ENCODE measurements at places on chromosomes 7 and 10. TPM values are rescaled to one million over a fixed set of nuclear protein-coding genes. Genes with fewer than 3 reads are reported as not detected.

Gene ZNF273
- total RNA-seq = 4.4 TPM

Gene TSPAN33
- not detected for total RNA-seq

Gene NPFFR1
- not detected for total RNA-seq

Gene SAMD9L
- 26.5 TPM for total RNA-seq

Gene TUBAL3
- total RNA-seq = 0.57 TPM

Gene SUN1
- 264 TPM for total RNA-seq

Gene HOXA1
- total RNA-seq = 0.93 TPM

Gene RBM20
- not detected for total RNA-seq

Data from thoracic aorta endothelial cell (primary cell).